ENCODE measurements at places on chromosomes 4 and X.

DNA sequence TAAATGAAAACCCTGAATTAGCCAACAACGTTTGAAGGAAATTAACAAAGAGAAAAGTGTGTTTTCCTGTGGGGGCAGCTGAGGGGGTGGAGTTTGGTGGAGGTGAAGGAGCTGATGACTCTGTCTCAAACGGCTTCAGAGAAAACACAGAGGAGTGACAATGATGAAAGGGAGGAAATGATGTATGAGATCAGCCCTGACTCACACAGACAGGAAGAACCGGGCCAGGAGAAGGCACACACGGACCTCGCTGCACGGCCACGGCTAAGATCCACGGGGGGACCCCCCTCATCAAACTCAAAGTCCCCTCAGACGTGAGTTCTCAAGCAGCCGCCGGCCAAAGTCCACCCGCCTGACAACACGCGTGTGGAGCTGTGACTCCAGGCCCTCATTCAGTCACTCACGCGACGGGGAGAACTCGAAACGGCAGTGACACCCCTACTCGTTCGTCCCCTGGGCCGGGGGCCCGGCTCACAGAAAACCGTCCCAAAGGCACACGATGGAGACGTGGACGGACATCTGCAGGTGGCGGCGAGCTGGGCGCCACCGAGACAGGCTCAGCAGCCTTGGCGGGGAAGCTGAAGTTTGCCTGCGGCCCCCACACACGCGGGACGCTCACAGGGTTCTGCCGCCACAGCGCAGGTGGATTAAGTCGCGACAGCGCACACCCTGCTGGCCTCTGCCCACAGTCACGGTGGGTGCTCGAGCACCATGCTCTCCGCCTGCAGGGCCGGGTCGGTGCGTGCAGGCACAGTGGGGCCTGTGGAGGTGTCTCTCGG is 28.8 kb downstream of the PPP2R3B start:
- DNase-seq = peak; percentile 72

DNA sequence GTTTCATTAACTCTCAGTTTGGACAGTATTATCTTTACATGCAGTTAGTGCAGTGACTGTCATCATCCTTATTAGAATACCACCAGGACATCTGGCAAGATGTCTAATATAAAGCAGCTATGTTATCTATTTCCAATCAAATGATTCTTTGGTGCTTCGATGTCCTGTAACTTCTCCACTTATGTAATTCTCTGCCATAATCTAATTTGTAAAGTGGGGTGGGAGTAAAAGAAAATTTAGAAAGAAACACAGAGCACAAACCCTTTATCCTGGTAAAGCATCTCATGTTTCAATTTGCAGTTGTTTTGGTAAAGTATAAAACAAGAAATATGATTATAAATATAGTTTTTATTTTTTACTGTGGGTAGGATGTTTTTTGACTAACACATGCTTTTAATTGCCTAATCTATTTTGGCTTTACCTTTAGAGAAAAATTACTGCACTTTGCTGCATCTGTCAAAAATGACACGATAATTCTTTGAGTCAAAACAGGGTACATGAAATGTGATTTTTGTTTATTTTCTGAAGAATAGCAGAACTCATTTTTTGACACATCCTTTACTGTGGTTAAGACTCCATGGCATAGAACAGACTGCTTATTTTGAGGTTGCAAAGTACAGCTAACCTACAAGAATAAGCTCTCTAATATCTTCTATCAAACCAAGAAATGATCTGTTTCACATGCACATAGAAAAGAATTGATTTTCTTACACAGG is 382.9 kb downstream of the RPA4 start:
- DNase-seq = no peak

DNA sequence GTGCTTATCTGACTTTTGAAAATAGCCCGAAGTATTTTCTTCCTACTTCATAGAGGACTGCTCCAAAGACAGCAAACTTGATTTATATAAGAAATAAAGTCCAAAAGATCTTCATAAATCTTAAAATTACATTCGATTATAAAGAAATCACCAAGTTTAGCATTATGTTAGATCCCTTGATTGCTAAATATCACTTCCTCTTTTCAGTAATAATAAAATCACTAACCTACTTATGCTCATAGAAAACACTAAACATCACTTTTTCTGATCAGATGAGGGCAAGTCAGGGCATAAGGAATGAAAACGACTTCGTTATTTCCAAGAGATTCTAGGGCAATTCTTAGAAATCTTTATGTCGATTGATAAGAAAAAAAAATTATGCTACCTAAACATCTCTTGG is 32.0 kb downstream of the DYNLT3 start:
- no peak for DNase-seq

- DNase-seq = no peak
Measured at GRCh38 chr4:8278421-8279287, 9.1 kb downstream of the HTRA3 start.

GRCh38 chr4:165398570-165398969 is 19.8 kb downstream of the CPE start:
- no peak for DNase-seq

DNA sequence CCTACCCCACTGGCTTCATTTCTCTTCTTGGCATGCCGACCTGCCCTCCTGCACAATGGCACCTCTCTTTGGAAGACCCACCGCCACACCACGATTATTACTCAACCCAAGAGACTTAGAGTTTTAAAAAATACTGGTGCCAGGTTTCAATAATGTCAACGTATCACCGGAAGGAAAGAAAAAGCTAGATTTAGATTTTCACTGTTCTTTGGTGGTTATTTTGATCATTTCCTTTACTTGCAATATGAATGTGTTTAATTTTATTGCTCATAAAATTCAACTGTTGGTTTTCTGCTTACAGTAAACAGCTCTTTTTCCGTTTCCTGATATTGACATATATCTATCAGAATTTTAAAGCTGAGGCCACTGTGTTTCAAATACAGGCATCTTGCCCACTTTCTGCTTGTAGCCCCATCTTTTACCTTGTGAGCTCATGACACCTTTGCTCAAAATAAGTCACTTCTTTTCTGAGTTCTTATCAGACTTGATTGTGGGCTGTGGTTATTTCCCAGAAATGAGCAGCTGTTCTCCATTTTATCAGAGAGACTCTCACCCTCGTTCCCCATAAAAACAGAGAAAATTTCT is 439.1 kb downstream of the INPP4B start:
- DNase-seq = peak; percentile 72

GRCh38 chr4:153008578-153009199 is 72.6 kb downstream of the FHDC1 start:
- DNase-seq = no peak

GRCh38 chrX:38868321-38868720 is 67.1 kb downstream of the MID1IP1 start:
- no peak for DNase-seq

DNA sequence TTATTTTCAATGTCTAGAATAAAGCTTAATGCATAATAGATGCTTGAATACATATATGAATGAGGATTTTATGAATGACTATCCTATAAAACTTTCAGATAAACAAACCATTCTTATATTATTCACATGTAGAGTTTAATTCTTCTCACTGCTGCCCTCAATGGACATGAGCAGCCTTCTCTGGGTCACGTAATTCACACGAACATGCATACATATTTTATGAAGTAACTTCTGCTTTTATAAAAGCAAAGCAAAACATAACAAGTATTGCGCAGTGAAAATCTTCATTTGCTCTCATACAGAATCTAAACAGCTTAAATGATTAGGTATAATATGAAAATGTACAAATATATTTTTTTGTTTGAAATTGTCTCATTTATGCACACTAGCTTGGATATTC is 116.7 kb downstream of the TMA16 start:
- no peak for DNase-seq

- no peak for DNase-seq
Measured at GRCh38 chrX:49176421-49177326, 5.0 kb downstream of the PLP2 start.

DNA sequence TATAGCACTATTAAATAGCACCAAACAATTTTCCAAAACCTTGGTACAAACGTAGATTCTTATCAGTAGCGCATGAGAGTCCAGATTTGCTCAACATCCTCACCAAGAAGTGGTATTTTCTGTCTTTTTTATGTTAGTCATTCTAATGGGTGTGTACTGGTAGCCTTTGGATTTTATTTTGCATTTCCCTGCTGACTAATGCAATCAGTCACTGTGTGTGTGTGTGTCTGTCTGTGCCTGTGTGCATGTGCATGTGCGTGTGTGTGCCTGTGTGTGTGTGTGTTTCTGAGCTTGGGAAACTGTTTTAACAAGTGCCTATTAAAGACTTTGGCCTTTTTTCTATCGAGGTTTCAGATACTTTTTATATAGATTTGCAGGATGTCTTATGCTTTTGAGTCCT is 82.2 kb upstream of the MAGEA10 start:
- DNase-seq = no peak

DNA sequence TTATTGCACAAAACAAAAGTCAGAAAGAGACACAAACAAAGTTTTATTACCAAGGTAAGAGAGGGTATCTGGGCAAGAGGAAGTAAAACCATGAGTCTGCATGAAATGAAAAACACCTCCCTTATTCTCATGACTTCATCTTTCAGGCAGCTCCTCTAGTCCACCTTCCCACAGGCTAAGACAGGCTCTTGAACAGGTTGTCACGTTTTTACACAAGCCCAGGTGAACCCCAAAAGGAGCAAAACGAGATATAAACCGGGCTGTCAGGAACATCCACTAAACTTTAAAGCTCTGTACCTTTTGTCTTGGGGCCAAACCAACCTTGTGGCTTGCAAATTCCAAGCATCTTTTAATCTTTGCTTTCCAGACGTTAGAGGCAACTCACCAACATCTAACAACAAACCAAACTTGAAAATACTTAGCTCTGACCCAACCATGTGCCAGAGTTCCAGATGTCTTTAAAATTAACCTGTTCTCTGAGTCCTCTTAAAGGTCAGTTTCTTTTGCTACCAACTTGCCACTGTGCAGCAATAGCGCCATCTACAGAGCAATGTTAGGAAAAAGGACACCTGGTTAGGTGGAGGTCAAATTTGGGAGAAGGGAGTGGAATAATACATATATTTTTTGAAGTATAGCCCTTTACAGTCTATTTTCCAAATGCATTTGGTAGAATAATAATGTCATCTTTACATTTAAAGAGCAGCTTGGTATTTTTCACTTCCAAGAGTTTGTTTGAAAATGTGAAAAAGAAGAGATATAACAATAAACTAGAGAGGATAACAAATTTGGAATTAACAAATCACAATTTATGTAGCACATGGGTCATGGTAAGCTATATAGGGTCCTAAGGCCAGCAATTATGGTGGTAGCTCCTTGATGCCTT is 73.1 kb downstream of the QRFPR start:
- DNase-seq = peak; percentile 47

GRCh38 chrX:118497180-118497818 is 1.7 kb downstream of the DOCK11 start:
- no peak for DNase-seq

DNA sequence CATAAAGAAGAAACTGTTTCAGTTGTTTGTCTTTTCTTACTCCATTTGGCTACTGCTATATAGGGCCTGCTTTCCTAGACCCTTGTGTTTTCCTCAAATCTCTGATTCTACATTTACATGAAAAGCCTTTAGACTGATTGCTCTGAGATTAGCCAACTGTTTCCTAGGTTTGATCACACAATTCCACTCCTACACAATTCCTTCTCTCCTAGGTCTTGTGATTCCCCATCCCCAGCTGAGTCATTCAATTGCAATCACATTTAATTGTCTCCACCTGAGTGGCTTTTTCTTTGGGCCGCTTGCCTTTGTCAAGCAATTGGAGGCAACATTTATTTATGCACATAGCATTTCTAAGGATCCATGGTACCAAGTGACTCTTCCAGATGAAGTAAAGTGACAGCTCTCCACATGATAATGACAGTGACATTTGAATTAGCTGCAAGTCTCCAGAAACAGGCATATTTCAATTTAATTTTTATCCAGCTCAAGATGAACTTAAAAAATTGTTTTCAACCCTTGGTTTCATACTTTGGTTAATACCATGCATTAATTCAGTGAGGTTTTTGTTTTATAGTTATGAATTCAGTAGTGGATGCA is 35.8 kb downstream of the ATXN3L start:
- no peak for DNase-seq

- DNase-seq = no peak
Measured at GRCh38 chr4:3075652-3075981, 1.1 kb downstream of the HTT start.

DNA sequence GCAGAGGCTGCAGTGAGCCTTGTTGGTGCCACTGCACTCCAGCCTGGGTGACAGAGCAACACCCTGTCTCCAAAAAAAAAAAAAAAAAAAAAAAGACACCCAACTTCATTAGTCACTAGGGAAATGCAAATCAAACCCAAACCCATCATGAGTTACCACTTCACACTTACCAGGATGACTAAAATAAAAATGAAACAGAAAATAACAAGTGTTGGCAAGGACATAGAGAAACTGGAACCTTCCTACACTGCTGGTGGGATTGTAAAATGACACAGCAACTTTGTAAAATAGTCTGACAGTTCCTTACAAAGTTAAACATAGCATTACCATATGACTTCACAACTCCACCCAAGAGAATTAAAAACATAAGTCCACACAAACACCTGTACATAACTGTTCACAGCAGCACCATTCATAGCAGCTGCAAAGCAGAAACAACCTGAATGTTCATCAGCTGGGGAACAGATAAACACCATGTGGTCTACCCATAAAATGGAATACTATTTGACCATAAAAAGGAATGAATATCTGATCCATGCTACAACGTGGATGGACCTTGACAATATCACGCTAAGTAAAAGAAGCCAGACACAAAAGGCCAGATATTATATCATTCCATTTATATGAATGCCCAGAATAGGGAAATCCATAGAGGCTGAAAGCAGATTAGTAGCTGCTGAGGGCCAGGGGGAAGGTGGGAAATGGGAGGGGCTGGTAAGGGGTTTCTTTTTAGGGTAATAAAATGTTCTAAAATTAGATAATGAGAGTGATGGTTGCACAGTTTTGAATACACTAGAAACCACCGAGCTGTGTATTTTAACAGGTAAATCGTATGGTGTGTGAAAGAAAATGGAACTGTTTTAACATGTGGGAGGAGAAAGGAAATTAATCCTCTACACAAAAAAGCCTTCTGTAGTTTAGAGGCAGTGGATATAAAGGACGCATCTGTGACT is 18.3 kb downstream of the CD99L2 start:
- DNase-seq = no peak

- DNase-seq = no peak
Measured at GRCh38 chr4:162409048-162409447, 245.2 kb upstream of the FSTL5 start.

DNA sequence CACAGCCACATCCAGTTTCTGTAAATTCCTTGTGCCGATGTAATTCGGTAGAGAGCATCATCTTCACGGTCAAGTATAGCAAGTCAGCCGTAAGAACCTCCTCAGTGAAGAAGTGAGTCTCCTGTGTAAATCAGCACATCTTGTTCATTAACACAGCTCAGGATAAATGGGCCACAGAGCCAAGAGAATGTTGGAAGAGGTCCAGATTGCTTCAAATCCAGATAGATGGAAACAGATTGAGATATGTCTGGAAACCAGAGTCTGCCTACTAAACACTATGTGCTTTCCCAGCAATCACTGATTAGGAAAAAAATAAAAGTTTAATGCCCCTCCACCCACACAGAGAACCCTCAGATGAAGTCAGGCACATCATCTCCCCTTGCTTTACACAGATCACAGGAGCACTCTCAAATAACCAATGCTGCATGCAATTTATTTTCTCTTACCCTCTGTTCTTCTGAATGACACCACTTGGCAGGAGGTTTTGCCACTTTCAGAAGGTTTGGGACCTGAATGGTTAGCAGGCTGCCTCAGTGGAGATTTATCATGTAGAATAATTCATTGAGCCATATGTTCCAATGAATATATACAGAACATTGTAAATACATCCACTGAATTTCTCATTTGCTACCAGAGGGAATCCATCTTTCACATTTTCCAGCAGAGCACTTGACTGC is 357.7 kb downstream of the C4orf33 start:
- no peak for DNase-seq

- DNase-seq = peak; percentile 83
Measured at GRCh38 chrX:40175511-40176350, 78.0 kb upstream of the BCOR start.

Data from CD4-positive, CD25-positive, alpha-beta regulatory T cell (primary cell).